NCI-H774 (cell line): ENCODE measurements at places on chromosomes 6 and 20.

- no peak for DNase-seq
These were observed 10.0 kb downstream of the AHCY start for GRCh38 chr20:34293119-34293518.

DNA sequence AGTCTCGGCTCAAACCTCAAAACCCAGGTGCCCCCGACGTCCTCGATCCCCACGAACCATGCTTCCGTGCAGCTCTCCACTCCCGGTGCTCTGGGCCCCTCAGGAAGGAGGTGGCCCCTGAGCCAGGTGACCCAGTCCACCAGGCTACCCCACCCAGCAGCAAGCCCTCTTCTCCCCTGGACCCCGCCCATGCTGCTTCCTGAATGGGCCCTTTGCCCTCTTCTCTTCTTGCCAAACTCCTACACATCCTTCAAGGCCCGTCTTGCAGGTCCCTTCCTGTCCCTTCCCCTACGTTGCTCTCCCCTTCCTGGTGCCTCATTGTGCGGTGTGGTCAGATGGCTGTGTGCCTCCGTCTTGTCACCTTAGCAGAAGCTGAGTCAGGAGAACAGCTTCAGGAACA is 3.4 kb upstream of the GATA5 start:
- no peak for DNase-seq

- no peak for DNase-seq
These were observed 132.3 kb downstream of the PDE7B start for GRCh38 chr6:135983718-135984343.

DNA sequence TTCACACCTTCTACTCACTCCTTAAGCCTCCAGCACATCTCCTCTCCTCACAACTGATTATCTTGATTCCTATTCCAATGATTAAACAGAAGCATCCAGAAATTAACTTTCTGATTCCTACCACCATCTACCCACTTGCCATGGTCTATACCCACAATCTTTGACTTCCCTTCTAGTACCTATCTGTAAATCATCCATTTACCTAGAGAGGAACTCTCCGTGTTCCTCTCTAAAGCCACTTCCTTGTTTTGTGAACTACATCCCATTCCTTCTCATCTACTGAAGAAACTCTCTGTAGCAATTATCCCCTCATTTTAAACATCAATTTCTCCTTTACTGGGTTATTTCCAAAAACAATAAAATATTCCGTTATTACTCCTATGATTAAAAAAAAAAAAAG is 167.3 kb downstream of the ARHGAP18 start:
- no peak for DNase-seq

- peak; percentile 19 for DNase-seq
These were observed 12.2 kb upstream of the KCNK15 start for GRCh38 chr20:44733341-44734069.

GRCh38 chr20:10419550-10420133 is 14.4 kb downstream of the MKKS start:
- no peak for DNase-seq

GRCh38 chr6:122426597-122426996 is 27.1 kb downstream of the HSF2 start:
- no peak for DNase-seq

GRCh38 chr6:34131326-34132290 is 14.3 kb downstream of the GRM4 start:
- no peak for DNase-seq

DNA sequence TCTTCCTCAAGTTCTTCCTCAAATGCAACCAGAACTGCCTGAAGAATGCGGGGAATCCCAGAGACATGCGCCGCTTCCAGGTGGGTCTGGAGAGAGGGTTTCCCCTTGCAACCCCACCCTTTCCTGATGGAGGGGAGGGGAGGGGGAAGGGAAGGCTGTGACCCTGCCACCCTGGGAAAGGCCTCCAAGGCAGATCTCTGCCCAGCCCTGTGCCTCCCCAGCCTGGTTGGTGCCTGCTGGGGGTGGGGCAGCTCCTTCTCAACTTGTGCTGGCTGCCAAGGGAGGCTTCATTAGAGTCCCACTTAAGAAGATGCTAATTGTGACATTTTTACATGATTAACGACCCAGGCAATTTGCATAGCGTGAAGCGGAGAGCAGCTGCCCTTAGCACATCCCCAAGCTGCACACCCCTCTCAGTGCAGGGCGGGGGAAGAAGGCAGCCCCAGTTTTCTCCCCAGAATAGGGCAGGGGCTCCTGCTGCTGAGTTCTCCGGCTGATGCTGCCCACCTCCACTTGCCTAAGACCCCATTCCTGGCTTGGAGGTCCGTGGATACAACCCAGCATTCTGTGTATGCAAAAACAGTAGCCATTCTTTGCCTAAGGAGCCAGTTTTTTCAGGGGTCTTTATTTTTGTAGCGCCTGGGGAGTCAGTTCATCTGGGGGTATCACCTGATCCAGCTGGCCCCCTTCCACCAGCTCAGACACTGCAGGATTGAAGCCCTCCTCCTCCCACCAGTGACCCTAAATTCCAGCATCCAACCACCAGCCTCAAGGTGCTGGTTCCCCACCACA is 51.7 kb downstream of the CPXM1 start:
- DNase-seq = no peak

GRCh38 chr6:133887156-133887879 is 1.6 kb upstream of the TCF21 start:
- no peak for DNase-seq

- DNase-seq = no peak
These were observed 192.2 kb upstream of the LRFN2 start for GRCh38 chr6:40779409-40779808.
